Renal cortex interstitium (tissue), 15 donors: ENCODE measurements at places on chromosomes 13 and 19. TPM values are rescaled to one million over a fixed set of nuclear protein-coding genes. Genes with fewer than 3 reads are reported as not detected.

LRG1 gene
- polyA plus RNA-seq = 0.75 TPM

GRCh38 chr13:90329641-90330040 lies 1017.8 kb upstream of the MIR17HG start:
- no peak for DNase-seq

- DNase-seq = no peak
Measured at GRCh38 chr19:53541971-53542370, 4.0 kb downstream of the ZNF331 start.

- DNase-seq = no peak
Measured at GRCh38 chr13:112652512-112653070, 37.2 kb upstream of the ATP11A start.

DNA sequence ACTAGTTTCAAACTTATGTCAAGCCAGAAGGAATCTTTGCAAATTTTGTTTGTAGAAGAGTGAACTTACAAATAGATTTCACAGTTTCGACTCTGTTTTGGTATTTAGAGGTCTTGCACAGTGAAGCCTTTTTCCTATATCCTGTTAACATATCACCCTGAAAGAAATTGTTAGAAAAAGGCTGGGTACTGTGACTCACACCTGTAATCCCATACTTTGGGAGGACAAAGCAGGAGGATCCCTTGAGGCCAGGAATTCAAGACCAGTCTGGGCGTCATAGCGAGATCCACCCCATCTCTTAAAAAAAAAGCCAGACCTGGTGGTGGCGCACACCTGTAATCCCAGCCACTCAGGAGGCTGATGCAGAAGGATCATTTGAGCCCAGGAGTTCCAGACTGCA lies 224.0 kb downstream of the GGACT start:
- no peak for DNase-seq

- DNase-seq = no peak
Measured at GRCh38 chr19:57167385-57167784, at the start of gene DUXA. Gene DUXA (minus strand): TSS chr19:57167485. CDS start chr19:57167443, 42 bp downstream.

DNA sequence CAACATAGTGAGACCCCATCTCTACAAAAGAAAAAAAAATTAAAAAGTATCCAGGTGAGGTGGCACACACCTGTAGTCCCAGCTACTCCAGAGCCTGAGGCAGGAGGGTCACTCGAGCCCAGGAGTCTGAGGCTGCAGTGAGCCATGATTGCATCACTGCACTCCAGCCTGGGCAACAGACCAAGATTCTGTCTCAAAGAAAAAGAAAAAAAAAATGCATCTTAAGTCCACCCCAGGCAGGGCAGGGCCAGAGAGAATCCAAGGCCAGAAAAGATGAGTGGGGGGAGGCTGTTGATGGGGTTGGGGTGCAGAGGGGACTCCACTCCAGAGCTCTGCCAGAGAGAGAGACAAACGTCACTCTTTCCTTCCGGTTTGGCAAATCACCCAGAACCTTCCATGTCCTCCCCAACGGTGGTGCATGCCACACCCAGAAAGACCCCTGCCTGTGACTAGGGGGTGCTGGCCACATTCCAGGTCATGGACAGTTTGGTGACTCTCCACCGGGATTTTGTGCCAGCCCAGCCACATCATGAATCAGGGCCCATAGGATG lies 431 bp downstream of the FUT3 start:
- no peak for DNase-seq

HAUS5 gene
- polyA plus RNA-seq = 30.8 TPM

DNA sequence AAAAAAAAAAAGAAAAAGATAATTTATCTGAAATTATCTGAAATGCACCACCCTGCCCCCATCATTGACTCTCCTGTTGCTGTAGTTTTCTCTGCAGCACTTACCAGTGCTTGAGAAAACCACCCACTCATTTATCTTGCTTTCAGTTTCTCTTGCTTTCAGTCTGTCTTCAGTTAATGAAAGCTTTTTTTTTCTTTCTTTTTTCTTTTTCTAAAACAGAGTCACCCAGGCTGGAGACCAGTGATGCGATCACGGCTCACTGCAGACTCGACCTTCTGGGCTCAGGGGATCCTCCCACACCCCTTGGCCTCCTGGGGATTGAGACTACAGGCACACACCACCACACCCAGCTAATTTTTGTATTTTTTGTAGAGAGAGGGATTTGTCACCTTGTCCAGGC lies 4.3 kb upstream of the ACP5 start:
- DNase-seq = no peak

DNA sequence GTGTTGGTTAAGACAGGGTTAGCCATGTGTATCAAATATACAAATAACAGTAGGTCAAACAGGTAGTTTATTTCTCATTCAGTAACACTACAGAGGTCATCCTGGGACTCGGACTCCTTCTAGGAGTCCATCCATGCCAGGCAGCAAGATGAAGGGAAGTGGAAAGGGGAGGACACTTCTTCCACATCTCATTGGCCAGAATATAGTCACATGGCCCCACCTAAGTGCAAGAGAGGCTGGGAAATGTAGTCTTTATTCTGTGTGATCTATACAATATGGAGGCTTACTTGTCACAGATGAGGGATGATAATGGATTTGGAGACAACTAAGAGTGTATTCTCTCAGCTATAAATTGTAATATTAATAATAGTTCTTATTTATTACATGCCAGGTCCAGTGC lies 31.1 kb downstream of the RDH8 start:
- no peak for DNase-seq

DNA sequence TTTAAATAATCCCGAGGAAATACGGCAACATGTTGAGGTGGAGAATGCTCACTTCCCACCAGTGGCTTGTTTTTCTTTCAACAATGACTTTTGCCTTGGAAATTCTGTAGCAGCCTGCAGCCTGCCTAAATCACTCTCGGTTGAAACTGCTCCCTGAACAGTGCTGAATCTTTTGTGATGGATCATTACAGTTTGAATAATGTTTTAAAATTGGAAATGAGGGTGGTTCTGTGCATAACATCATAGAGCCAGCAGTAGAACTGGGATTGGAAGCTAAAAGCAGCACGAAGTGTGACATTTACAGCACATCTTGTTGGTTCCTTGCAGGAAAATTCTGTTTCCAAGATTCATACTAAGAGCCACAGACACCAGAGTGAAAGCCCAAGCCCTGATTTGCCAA lies 74.1 kb upstream of the GPR12 start:
- no peak for DNase-seq

LRCH1 gene
- polyA plus RNA-seq = 30.4 TPM

DNA sequence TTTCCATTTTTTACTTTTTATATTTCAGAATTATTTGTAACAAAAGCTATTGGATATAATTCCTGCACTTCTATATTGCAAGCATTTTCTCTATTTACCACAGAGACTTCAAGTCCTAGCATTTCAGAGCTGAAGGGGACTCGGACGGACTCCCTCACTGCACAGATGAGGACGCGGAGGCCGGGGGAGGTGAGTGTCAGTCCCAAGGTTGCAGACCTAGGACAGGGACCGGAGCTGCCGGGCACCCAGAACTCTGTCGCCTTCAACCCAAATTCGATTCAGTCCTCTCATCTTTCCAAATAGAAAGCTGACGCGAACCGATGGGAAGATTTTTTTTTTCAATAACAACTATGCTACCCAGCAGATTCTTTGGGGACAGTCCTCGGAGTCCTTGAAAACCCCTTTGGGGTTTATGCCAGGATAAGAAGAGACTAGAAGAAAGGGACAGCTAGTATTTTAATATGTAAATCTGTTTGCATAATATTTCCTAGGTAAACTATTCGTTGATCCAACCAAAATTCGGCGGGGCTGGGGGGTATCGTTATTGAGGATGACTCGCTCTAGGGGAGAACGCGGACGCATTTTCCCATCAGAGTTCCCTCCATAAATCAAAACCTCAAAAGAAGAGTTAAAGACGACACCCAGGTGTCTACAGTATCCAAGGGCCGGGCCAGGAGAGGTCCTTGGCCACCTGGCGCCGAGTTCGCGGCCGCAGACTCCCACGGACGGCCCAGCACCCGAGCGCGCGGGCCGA lies 803 bp downstream of the FLT3 start:
- no peak for DNase-seq

DNA sequence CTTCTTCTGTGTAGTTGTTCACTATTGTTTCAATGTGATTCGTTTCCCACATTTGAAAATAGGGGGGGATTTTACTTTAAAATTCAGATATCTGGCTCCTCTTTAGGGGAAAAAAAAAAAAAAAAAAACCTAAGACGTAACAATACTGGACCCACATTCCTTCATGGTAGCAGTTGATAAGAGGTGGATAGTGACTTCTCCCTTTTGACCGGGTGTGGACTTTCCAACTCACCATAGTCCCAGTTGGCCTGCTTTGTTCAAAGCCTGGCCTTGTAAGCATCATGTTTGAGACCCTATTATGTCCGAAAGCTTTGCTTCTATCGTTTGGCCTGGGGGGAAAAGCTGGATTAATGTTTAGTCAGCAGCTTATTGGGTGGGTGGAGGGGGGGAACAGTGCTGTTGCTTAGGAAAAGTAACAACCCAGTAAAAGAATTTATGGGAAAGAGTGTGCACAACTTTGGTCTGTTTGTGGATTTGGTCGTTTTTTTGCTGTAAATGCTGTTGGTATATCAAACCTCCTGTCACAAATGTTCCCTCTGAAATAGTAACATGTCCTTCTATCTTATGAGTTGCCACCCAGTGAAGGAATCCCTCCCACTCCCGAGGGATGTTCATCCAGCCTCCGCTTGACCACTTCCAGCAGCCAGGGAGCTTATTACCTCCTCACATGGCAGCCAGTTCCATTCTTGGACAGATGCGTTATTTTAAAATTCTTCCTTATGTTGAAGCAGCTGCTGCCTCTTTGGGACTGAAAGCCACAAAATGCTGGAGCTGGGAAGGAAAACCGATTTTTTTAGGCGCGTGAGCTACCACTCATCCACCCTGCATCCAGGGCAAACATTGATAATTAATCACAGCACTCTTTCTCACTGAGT lies 10.4 kb downstream of the SAMD4B start:
- DNase-seq = no peak

CYP2A6 gene
- not detected for polyA plus RNA-seq

DNA sequence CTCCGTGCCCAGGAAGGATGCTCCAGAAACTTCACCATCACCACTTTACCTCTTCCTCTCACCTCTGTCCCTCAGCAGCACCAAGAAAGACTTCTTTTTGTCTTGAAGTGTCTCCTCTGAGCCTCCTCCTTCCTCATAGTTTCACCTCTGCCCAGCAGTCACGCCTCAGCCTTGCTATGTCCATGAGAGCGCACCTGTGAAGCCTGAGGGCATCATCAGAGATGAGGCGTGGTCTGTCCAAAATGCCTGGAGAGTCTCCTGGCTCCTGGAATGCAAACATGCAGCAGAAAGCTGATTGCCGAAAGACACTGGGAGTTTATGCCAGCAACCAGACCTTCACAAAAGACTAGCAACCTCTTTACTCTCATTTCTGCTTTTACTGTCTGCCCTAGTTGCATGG lies 336.6 kb downstream of the TEX29 start:
- DNase-seq = no peak

DNA sequence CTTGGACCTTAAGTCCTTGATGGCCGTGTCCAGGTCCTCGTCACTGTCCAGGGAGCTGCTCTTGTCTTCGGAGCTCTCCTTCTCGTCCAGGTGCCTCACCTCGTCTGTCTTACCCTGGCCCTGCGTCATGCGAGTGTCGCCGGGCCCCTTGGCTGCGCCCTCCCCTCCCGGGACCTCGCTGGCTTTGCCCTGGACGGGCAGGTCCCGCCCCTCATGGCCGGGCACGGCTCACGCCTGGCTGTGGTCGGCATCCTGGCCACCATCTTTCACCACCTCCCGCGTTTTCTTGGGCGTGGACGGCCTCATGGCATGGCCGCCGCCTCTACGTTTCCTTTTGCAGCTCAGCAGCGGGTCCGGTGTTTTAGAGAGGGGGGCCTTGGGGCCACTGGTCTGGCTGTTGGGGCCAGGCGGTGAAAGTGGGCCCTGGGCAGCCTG lies 14.8 kb downstream of the RB1 start:
- DNase-seq = no peak

KRTDAP gene
- polyA plus RNA-seq = 1.5 TPM

- no peak for DNase-seq
Measured at GRCh38 chr13:20090349-20090748, 70.5 kb downstream of the GJA3 start.

PRODH2 gene
- polyA plus RNA-seq = 28.7 TPM

FFAR2 gene
- polyA plus RNA-seq = 0.55 TPM

DNA sequence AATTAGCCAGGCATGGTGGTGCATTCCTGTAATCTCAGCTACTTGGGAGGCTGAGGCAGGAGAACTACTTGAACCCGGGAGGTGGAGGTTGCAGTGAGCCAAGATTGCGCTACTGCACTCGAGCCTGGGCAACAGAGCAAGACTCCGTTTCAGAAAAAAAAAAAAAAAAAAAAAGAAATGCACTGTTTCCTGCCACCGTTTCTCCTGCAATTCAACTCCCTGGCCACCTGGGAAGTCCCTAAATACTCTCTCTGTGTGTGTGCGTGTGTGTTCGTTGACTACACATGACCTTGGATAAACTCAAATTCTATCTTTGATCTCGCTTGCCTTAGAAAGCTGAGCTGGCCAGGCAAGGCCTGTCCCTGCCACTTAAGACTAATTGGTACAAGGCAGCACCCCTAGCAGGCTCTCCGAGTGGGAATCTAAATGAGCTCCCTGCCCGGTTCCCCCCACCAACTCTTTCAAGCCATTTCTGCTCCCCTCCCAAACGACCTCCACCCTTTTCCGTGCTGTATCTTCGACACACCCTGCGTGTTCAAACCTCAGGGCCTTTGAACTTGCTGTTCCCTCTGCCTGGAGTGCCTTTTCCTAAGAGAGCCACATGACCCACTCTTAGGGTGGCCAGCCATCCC lies 5.2 kb upstream of the BCAT2 start:
- DNase-seq = no peak

DNA sequence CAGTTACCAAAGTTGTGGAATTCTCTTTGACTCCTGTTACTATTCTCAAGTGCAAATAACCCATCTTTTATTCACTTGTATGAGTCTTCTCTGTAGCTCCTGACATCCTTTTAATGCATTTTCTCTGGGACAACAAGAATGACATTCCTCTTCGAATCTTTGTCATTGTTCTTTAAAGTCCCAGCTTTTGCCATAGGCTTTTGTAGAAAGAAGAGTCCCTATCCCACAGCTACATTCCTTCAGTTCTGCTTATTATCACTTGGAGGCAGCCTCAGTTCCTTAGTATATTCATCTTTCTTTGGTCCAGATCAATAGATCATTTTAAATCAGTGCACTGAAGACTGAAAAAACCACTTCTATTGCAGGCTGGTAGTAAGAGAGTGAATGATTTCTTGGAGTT lies 560.2 kb downstream of the DACH1 start:
- DNase-seq = no peak

DNA sequence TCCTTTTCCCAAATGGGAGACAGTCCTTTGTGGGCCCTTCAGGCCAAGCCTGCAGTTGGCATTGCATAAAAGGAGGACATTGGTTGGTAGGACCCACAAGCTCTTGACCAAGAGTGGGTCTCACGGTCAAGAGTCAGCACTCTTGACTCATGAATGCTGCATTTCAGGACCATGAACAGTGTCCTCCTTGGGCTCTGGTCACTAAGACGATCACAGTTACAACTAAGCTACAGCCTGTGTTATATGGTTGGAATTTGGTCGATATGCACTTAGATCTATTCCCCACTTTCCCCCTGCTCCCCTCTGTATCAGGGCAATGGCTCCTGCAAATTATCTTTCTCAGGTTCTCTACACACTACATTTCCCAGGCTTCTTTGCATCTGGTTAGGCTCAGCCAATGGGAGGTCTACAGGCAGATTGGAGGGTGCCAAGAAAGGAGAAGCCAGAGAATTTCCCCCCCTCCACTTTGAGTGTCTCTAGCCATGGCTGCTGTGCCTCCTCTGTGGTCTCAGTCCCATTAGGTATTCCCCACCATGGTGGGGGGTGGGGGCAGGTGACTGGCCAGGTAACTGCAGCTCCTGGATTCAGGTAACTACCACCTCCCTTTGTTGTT lies 3.1 kb upstream of the OLFM2 start:
- DNase-seq = no peak

- DNase-seq = no peak
Measured at GRCh38 chr13:111395511-111396393, 75.3 kb downstream of the TEX29 start.

PSG2 gene
- polyA plus RNA-seq = not detected
